ENCODE measurements at places on chromosomes 1 and 21.

DNA sequence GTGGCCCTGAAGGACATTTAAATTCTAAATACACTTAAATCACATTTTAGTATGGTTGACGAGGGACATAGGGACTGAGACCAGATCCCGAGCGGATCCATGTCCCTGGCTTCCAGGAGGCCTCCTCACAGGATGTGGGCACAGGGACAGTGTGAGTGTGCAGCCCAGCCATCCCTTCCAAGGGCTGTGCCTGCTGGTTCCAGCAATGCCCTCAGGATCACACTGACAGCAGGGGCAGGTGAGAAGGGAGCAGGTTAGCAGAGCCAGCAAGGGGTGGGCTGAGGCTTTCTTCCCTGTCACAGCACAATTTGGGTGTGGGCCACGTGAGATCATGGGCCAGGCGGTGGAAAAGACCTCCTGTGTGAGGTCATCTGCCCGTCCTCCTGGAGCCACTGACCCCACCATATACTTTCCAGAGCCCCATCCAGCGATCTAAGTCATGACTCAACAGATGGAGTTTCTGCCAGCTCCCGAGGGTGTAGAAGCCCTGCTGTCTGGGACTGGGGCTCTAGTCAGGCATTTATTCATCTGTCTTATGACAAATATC is 37.0 kb upstream of the PRSS38 start:
- no peak for DNase-seq

DNA sequence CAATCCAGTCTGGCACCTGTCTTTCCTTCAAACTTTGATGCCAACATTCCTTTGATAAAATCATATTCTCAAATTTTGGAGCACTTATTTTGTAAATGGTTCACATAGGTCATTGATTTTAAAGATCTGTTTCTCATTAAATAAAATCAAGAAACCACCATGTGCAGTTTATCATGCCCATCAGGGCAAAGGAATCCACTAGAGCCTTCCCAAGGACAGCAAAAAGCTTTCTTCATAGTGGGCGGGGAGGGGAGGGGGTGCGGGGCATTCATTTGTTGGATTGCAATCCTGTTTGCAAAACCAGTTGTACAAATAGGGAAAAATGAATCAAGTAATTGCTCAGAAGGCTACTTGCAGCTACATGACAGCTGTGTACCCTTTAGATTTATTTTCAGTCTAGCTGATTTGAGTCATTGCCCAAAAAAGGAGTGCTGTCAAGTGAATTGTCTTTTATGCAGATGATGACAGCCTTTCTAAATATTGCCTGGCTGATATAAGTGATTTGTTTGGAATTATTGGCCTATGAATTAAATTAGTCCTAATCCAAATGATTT is 23.0 kb downstream of the LRRC8B start:
- no peak for DNase-seq

GRCh38 chr1:201706109-201706508 is 122.8 kb upstream of the IPO9 start:
- no peak for DNase-seq

DNA sequence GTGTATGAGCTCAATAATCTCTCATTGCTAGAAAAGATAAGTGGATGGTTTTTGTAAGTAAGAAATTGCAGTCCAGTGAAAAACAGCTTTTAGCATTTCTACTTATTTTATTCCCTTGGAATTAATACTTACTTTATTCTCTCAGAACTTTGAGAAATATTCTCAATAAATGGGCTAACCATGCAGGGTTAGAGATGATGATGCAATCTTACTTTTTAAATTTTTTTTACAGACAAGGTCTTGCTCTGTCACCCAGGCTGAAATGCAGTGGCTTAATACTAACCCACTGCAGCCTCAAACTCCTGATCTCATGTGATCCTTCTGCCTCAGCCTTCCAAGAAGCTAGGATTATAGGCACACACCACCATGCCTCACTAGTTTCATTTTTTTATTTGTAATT is 440.8 kb upstream of the ZP4 start:
- no peak for DNase-seq

DNA sequence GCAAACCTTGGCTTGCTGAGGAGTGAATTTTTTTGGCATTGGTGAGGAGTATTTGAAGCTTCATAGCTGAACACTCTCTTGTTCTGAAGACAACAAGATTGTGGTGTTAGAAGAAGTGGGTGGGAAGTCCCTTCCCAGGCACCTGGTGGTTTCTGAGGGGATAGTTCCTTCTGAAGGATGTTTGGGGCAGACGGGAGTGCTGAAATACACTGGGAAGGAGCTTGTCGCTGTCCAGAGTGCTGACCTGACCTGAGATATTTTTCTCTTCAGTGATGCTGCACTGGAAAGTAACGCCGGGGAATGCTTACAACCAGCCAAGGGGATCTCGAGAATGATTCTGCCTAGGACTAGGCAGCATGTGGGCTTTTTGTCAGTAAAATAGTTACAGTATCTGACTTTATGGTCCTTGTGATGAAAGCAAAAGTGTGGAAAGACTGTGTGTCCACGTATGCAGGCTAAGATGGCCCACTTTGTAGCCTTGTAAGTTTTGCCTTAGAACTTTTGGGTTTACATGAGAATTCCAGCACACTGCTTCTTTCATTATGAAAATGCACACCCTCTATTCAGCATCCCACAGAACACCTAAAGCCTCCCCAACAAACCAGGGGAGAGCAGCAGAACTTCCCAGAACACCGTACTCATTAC is 33.1 kb upstream of the NFASC start:
- DNase-seq, result no peak
